ENCODE measurements at places on chromosomes 5 and 9.

- no peak for DNase-seq
Measured at GRCh38 chr5:126402621-126403555, 20.3 kb upstream of the GRAMD2B start.

DNA sequence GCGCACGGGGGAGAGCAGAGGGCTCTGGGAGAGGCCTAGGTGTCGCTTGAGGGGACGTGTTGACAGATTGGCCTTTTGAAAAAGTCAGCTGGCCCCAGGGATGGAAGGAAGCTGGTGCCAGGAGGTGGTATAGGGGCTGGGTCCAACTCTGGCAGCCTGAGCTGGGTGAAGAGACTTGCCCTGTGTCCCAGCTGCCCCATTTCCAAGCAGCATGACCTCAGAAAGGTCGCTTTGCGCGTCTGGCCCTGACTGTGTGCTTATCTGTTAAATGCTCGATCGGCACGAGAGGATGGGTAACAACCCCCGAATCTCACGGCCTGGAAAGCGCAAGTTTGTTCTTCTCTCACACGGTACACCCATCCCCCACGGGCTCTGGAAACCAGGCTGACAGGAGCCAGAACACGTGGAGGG, 31.2 kb upstream of the LAMC3 start:
- no peak for DNase-seq

- DNase-seq = no peak
Measured at GRCh38 chr9:106066940-106067524, 372.7 kb downstream of the TMEM38B start.

- DNase-seq = no peak
Measured at GRCh38 chr5:109916481-109917153, 226.9 kb downstream of the MAN2A1 start.

GRCh38 chr5:164358531-164359259, 853.3 kb downstream of the MAT2B start:
- DNase-seq = no peak

GRCh38 chr9:11135851-11136250, 523.0 kb upstream of the PTPRD start:
- no peak for DNase-seq

GRCh38 chr5:1806974-1807373, 5.8 kb downstream of the NDUFS6 start:
- DNase-seq = no peak

DNA sequence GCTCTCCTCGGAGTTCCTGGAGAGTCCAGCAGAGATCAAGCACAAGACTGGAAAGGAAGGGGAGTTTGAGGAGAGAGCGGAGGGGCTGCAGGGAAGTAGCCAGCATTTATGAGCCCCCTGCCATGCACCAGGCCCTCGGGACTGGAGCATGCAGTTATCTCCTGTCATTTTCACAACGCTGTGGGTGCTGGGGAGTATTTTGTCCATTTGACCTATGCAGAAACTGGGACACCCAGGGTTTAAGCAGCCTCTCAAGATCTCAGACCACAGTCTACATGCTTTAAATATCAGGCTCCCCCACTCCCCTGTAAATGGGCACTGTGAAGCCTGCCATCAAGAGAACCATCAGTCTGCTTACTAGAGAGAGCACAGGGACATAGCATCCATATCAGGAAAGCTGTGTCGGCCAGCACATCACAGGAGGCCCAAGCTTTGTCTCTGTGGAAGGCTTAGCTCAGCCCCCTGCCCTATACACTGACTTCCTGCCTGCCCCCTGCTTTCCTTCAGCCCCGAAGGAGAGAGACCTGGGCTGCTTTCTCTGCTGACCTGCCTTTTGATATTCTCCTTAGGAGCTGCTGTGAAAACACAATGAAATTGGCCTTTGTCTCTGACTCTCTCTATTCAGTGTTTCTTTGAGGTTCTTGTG, 7.3 kb downstream of the FOXI1 start:
- DNase-seq = no peak

DNA sequence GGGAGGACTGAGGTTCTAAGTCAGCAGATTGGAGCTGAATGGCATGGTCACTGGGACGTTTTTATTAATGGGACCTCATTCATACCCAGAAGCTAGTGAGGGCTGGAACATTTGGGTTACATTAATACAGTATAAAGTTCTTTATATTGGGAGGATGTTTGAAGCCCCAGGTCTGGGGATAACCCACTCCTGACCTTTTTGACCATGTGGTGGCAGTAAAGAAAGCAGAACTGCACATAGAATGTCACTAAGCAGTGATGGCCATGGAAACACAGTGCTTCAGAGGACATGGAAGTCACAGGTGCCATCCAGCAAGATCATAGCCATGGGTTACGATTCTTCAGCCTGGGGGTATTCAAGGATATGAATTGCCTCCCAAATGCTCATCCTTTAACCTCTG, 176.0 kb downstream of the ATP10B start:
- no peak for DNase-seq

DNA sequence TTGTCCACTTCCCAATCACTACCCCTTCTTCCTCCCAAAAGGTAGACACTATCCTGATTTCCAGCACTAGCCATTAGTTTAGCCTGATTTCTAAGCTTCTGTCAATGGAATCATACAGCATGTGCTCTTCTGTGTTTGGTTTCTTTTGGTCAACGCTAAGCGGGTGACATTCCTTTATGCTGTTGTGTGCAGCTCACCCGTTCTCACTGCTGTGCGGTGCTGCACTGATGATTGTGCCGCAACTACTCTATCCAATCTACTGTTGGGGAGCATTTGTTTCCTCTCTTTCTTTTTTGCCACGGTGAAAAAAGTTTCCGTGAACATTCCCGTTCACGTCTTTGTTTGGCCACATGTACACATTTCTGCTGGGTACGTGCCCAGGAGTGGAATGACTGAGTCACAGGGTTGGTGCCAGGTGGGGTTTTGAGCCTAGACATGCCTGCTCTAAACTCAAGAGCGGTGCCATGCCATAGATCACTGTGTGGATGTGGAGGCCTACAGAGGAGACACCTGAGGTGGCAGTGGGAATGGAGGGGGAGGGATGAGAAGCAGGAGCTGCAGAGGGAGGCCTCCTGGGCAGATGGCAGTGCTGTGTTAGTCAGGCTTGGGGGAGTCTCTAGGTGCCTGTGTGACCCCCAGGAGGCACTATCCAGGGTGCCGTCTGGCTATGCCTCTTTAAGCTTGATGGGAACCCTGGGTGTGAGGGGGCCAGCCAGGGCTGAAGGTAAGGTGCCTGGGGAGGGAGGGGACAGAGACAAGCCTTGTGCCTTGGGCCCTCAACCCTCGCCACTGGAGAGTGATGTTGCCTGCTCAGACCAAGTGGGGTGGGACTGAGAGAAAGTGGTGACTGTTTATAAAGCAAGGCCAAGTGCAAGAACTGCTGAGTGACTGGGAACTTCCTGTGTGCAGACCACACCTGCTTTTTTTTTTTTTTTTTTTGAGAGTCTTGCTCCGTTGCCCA, 11.4 kb upstream of the ANKRD33B start:
- DNase-seq = no peak

DNA sequence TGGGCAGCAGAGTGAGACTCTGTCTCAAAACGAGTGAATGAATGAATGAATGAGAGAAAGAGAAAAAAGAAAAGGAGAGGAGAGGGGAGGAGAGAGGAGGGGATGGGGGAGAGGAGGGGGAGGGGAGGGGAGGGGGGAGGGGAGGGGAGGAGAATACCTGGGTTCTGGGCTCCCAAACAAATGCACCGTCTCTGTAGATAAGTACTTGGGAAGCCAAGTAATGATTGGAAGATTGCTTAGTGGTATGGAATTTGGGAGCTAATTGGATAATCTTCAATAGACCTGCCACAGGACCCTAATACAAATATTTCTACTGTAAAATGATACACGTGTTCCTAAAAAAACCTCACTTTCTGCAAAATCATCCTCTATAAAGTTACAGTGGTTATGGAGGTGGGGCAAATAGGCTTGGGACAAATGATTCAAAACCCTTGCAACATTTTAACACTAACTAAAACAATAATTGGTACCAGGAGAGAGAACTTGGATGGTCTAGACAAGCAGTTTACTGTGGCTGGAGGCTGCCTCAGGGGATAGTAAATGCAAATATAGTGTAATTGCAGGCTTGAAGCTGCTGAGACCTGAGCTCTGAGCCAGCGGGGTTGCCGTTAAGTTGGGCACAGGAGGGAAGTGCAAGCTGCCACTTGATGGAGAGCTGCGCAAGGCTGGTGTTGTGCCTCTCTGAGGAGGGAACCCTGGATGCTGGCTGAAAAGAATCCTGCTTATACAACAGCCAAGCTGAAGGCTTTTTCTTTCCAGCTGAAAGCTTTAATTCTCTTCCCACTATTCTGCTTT, 3.5 kb downstream of the HEMGN start:
- no peak for DNase-seq

- DNase-seq = no peak
Measured at GRCh38 chr5:22776285-22776684, 76.9 kb downstream of the CDH12 start.
